ENCODE measurements at places on chromosomes 2 and 18.

DNA sequence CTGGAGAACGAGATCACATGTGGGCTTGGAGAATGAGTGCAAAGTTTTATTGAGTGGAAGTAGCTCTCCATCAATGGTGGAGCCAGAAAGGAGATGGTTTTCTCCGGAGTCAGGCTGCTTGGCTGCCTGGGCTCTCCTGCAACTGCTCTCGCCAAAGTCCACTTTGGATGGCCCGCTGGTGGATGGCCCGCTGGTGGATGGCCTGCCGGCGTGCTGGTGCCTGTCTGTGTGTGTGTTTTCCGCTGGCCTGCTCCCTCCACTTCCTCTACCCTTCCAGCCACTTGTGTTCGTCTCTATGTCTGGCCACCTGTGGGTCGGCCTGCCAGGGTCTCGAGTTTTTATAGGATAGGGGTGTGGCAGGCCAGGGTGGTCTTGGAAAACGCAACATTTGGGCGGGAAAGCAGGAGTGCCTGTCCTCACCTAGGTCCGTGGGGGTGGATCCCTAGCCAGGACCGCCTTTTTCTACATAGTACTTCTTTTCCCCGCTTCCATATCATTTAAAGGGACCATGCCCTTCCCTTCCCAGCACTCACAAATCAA, 1292.1 kb upstream of the PIK3C3 start:
- DNase-seq = no peak

- no peak for DNase-seq
Measured at GRCh38 chr18:60676815-60677214, 304.2 kb upstream of the MC4R start.

GRCh38 chr2:11387843-11388242, 43.4 kb upstream of the ROCK2 start:
- DNase-seq = no peak

- no peak for DNase-seq
Measured at GRCh38 chr2:85838181-85838580, 50.6 kb downstream of the ST3GAL5 start.

DNA sequence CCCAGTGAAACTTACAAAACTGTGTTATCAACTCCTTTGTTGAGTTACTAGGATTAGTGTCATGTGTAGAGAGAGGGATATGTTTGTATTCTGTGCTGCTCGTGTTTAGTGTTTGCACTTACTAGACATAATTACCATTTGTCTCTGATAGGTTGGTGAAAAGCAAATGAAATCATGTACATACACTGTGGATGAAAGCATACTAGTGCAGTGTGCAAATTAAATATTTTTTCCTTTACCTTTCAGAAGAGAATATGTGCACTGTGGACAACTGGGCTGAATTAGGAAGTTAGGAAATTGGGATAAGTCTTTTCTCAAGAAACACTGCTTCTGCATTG, 1.2 kb downstream of the KIAA1328 start:
- no peak for DNase-seq

- no peak for DNase-seq
Measured at GRCh38 chr18:40624959-40625358, 1330.1 kb upstream of the PIK3C3 start.

- no peak for DNase-seq
Measured at GRCh38 chr2:208978946-208979345, 444.9 kb upstream of the MAP2 start.

DNA sequence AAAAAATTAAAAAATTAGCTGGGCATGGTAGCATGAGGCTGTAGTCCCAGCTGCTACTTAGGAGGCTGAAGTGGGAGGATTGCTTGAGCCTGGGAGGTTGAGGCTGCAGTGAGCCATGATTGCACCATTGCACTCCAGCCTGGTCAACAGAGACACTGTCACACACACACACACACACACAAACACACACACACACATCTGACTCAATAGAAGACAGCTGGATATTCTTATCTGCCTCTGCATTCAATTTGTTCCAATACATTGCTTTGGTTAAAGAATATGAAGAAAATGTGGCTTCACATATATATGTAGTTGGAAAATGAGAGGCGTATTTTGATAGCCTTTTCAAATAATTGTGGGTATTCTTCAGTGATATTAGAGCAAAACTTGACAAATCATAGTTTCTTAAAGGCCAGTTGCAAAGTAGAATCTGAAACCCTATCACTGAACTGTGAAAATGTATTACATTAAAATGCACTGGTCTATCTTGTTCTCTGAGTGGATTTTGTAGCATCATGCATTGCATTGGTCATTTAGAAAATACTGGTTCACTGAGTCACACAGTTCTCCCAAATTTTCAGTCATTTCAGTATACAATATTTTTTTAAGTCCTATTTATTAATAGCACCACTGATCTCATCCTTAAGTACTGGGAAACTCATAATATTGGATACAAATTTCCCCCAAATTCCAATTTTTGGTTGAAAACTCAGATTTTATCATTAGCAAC, 140.9 kb downstream of the MCFD2 start:
- DNase-seq = no peak

DNA sequence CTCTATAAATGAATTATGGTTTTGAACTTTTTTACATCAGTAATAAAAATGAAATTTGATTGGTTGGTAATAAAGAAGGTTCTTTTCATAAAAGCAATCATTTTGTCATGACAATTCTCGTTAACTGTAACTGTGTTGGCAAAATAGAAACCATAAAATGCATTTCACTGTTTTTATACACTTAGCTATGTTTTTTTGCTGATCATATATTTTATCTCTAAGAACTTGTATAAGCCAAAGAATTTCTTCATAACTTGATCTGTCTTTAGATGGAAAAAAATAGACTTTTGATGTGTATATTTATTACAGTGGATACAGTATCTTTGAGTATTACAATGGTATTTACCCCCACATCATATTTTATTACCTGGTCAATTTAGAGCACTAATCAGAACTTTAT, 9.7 kb downstream of the MTX2 start:
- DNase-seq = no peak

DNA sequence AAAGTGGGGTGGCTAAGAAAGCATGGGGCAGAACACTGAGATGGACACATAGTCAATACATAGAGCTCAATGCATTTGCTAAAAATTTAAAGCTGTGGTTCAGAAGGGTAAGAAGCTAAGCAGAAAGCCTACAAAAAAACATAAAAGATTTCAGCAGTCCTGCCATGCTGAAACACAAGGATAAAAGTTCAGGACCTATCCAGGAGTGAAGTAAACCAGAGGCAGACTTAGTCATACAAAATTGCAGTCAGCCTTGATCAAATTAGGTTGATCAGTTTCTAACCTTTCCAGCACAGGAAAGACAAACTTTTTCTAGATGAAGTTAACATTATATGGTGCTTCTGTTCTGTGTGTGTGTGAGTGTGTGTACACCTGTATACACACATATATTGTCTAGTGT, 120.8 kb upstream of the RBMS1 start:
- no peak for DNase-seq

DNA sequence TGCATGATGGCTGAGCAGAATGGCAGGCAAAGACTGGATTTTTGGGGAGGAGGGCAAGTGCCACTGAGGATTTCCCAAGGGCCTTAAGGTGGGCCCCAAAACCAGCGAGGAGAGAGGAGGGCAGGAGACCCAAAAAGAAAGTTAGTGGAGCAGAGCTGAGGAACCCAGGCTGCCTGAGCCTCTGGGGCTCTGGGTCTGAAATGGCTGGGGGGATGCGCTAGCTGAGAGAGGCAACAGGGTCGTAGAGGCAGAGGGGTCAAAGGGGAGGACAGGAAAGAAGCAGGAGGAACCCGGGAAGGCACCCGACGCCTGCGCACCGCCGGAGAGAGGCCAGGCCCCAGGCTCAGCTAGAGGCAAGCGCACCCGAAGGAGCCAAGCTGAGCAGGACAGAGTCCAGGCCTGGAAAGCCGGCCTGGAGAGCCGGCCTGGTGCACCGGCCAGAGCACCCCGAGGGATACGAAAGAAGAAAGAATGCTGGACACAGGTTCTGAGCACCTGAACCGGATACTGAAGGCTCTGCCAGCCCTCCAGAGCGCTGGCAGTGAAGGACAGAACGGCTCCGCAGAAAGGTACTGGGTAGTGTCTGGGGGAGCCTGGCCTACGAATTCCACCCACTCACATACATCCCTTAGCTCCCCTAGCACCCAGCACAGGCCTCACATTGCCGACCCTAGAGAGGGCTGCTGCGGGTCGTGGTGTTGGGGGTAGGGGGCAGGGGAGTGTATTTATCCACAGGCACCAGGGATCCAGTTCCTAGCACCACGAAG, 39.5 kb upstream of the ATP6V1B1 start:
- DNase-seq = no peak

GRCh38 chr2:86433137-86433536, 8.0 kb upstream of the KDM3A start:
- DNase-seq = no peak

DNA sequence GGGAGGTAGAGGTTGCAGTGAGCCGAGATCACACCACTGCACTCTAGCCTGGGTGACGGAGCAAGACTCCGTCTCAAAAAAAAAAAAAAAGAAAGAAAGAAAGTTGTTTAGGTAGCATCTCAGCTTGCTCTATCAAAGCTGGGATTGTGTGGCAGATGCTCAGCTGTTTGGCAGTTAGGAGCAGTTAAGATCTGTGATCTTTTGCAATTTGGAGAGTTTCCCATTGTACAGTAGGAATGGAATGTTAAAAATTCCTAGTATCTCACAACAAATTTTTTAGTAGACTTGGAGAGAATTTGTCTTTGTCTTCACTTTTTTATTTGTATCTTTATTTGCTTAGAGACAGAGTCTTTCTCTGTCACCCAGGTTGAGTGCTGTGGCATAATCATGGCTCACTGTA, 122.9 kb upstream of the UNC80 start:
- no peak for DNase-seq

GRCh38 chr2:8409461-8410260, 272.2 kb upstream of the ID2 start:
- no peak for DNase-seq

- no peak for DNase-seq
Measured at GRCh38 chr18:3217948-3218647, 1.7 kb downstream of the MYOM1 start.

DNA sequence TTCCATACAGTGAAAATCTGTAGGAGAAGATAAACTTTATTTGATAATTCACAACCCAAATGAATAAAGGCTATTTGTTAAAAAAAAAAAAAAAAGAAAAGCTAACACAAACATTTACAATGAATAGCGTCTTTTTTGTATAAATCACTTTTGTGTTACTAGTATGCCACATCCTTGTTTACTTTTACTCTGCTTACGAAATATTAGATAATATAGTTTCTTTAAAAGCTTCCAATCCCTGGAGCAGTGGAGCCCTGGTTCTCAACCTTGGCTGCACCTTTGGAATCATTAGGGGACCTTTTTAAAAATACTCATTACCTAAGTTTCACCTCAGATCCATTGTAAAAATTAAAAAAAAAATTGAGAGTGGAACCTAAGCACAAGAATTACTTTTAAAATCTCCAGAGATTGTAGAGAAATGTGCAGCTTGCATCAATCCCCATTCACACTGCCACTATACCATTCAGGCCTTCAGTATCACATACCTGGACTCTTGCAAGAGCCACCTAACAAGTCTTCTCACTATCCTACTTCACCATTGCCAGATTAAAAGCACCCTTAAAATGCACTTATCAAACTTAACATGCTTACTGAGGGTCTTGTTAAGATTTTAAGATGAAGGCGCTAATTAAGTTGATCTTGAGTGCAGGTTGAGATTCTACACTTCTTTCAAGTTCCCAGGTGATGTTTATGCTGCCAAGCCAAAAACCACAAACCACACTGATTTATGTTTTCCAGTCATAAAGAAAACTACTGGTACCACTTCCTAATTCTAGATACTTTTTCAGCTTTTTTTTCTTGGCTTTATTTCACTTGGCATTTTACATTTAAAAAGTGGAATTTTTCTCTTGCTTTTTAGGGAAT, 59.7 kb upstream of the ZC3H15 start:
- DNase-seq = no peak

GRCh38 chr2:127563458-127564428, 28.3 kb downstream of the MYO7B start:
- no peak for DNase-seq

DNA sequence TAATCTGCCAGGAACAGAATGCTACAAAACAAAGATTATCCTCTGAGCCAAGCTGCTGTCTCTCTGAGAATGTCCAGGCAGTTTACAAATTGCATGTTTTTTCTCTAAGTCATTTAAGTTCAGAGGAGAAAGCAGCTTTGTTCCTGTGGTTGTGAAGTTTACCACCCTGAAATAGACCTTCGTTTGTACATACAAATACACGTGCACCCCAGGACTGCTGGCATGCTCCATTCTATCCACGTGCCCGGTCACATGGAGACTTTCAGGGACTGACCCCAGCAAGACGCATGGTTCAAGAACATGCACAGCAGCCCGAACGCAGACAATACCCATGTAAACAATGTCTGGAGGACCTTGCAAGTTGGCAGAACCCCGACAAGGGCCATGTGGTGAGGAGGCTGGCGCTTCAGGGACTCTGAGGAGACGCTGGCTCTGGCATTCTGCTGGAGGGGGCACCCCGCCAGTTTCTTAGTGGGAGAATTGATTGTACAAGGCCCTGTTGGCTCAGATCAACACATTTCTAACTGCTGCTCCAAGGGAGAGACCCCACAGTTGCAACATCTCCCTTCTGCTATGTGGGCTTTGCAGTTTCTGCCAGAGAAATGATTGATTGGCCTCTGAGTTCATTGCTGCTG, 33.3 kb downstream of the FAM178B start:
- peak; percentile 33 for DNase-seq

- no peak for DNase-seq
Measured at GRCh38 chr2:71389384-71390072, 57.9 kb downstream of the ZNF638 start.
